HAP-1 (cell line): ENCODE measurements at places on chromosomes 4 and X.

GRCh38 chrX:67436867-67437266 is 107.0 kb upstream of the AR start:
- no peak for DNase-seq

DNA sequence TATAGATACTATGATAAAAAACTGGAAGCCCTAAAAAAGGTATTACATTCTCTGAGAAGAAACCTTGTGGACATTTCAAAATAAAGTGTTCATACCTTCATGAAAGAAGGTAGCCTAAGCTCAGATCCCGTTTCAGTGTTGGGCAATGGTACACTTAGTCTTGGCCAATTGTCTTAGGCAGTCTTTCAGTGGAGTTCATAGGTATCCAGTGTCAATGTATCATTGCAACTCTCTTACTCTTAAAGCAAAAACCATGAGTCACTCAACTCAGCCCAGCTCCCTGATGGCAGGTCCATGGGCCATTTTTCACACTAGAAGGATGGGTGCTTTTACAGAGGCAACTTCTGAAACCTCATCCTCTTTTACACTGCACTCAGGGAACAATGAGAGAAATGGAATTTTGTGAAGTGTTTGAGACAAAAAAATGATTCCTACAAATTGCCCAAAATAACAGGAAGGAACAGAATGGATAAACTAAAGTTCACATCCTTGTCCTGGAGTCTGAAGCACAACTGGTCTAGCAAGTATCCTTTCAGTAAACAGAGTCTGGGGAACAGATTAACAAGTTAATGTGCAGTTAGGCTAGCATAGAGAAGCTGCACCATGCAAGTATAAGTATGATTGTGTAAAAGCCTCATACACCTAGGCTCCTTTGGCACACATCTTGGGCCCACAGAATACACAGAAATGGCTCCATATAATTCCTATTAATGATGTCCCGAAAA is 7.0 kb upstream of the ZNF827 start:
- no peak for DNase-seq

- no peak for DNase-seq
Observed at GRCh38 chrX:13754765-13755164, 20.2 kb downstream of the OFD1 start.

- no peak for DNase-seq
Observed at GRCh38 chr4:107069049-107069448, 32.9 kb upstream of the DKK2 start.

DNA sequence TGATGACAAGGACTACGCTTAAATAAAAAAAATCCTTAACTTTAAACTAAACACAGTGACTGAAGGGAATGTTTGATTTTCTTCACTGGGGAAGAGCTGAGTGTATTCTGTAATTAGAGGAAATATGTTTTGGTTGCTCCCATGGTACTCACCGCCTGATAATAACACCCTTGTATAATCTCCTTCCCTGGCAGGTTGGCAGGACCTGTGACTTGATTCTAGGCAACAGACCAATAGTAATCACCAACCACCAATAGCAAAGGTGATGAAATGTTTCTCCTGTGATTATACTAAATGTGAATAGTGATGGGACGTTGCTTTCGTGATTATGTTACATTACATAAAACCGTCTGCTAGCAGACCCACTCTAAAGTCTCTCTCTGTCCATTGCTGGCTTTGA is 536.8 kb upstream of the CPEB2 start:
- DNase-seq: no peak

DNA sequence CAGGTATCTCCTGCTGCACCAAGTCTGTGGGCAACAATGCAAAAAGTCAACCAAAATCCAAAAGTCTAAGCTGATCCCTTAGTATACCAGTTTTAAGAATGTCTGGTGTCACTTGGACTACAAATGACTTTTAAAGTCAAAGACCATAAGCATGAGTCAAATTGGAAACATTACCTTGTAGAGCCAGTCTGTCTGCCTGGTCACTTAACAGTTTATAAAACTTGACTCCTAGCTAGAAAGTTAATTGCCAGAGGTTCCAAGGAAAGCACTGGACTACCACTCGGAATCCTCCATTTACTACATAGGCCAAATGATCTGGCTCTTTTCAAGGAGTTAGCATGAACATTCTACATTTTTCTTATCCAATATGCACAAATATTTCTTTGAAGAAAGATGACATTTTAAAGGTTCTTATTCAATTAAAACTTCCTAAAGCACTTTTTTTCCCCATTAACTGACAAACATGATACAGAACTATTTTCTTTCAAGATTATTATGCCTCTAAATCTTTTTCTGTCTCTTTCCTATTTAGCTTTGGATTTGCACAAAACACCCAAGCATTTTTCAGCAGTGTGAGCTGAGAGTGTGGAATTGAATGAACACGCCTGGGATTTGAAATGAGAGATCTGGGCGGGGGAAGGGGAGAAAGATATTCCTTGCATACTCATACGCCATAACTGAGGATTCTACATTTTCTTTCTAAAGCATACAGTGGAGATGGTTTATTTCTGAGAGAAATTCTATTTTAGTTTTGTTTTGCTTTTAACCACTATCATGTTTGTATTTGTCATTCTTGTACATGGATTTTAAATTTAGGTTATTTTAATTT is 188.4 kb downstream of the SHROOM3 start:
- DNase-seq: no peak

DNA sequence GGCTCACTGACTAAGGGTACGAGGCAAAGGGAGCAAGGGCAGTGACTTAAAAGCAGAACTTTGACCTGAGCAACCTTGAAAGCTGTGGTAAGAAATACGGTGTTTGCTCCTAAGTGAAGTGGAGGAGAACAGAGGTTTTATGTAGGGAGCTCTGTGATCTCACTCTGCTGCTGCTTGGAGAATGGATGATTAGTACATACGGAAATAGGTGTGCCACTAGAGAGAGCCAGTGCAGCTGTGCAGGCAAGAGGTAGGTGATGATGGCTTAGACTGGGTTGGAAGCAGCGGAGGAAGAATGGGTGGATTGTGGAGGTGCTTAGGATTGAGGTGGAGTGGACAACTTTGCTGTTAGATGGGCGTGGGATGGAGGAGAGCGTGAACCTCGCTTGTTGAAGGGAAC is 85.0 kb downstream of the FAM193A start:
- no peak for DNase-seq

GRCh38 chr4:76305033-76305687 is 1.4 kb upstream of the STBD1 start:
- DNase-seq: no peak

DNA sequence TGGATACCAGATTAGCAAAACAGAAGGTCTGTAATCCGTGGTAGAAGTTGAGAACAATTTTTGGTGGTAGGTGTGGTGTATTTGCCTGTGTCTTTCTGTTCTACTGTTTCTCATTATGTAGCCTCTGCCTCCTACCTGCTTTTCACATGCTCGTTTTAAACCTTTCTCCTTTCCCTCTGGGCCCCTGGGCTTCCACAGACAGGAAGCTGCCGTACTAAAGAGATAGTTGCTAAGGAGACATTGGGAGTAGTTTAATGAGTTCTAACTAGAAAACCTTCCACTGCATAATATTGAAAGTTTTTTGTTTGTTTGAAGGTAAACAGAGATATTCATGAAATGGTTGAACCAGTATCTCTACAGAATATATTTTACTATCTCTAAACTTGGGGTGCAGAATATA is 107.8 kb downstream of the STOX2 start:
- DNase-seq: no peak

GRCh38 chr4:46954643-46955042 is 38.7 kb downstream of the GABRA4 start:
- DNase-seq: no peak

DNA sequence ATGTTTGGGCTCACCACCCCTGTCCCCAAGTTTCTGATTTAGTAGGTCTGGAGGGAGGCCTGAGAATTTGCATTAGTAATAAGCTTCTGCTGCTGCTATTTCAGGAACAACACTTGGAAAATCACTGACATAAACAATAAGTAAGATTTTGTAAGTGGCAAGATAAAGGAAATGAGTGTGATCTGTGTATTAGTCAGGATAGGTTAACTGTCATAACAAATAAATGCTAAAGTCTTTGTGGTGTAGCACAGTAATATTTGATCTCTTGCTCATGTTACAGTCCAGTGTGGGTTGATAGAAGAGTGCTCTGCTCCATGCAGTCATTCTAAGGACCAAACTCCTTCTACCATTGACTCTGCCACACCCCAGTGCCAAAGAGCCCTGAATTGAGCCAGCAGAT is 67.0 kb downstream of the NHS start:
- no peak for DNase-seq

- DNase-seq: no peak
Observed at GRCh38 chr4:120435179-120435578, 368.5 kb upstream of the MAD2L1 start.

DNA sequence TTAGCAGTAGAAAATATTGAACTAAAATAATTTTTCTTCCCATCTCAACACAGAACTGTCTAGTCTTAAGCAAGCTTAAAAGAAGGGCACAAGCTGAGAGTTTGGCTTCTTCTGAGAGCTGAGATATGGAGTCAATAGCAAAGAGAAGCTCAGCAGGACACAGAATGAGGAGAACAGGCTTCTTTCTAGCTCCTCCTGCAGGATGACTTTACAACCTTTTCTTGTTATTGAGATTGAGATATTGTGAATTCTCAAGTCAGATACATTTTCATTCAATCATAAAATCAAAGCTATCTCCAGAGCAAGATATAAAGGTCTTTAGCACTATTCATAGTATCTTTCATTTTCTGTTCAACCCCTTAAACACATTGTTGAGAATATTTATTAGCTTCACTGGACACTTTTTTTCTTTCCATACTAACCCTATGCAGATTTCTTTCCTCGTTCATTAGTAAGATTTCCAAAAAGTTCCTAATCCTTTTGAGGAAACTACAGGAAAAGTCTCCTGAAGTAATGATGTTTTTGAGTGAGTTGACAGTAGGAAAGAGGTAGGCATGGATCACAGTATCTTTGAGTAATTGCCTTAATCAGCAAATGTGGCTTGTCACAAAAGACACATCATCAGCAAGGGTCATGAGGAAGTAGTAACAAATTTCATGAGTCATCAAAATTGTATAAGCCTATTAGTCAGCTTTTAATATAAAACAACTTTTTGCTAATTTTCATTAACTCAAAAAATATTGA is 17.8 kb upstream of the CXCL3 start:
- DNase-seq: no peak

GRCh38 chr4:157558016-157558415 is 337.5 kb downstream of the GRIA2 start:
- DNase-seq: no peak

GRCh38 chr4:96103086-96103485 is 263.2 kb downstream of the PDHA2 start:
- DNase-seq: no peak

- DNase-seq: peak; percentile 47
Observed at GRCh38 chr4:99088023-99088449, 552 bp downstream of the ADH5 start.

DNA sequence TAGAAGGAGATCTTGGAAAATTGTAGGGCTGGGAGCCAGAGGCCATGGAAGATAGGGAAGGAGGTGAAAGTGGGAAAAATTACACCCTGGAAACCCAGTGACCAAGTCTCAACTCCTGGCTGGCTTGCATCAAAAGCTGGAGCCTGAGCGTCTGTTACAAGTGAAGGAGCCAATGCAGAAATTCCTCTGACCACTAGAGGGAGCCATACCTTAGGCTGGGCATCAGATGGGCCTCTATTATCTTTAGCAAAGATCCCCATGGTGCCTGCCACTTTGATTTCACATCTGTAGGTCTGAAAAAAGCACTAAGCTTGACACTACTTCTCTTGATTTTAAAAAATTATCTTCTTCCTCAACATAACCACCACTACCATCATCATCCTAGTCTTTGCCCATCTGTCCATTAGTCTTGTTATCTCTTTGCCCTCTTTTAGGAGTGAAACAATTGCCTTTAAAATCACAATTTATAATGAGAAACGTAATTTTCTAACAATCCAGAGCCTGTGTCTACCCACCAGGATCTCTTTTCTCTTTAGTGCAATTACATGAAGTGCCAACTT is 62.9 kb downstream of the ANAPC4 start:
- DNase-seq: peak; percentile 66

DNA sequence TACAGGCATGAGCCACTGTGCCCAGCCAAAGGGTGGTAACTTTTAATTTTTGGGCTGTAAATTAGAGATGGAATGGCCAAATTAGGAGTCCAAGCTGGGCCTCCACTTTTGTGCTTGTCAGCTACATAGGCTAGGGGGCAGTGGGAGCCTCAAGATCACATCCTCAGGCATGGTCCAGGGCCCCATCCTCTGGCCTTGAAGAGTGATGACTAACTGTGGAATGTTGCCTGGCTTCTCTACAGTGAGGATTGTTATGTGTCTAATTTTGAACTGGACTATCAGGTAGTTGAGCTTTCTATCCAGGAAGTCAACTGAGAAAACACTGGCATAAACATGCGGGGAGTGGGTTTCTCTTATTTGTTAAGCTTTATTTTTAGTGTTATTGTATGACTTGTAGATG is 33.0 kb downstream of the CCNG2 start:
- DNase-seq: no peak

GRCh38 chrX:56766554-56767347 is 37.7 kb downstream of the NBDY start:
- no peak for DNase-seq

DNA sequence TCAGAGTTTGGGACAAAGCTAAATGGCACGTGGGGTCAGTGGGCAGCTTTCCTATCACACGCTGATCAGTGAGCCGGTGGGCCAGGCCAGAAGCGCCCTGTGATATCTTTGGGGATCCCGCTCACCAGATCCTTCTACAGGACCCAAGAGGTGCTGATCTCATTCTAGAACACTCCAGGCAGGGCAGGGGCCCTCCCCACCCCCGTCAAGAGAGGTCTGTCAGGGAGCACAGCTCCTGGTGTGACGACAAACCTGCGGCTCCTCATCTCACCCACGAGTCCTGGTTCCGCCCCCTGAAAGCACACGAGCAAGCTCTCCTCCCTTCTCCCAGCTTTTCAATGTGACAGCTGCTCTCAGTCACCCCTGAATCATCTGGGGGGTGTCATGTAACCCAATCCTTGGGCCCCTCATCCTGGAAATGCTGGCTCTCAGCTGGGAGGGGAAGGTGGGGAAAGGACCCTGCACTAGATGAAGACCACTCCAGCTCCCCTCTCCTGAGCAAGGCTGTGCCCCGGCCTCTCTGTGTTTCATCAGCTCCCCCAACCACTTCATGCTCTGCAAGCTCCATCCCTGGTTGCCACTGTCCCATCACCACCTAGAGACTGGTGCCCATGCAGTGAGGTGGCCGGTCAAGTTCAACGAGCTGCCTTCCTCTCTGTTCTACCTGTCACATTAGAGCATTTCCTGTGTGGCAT is 4.6 kb downstream of the HCFC1 start:
- DNase-seq: no peak

DNA sequence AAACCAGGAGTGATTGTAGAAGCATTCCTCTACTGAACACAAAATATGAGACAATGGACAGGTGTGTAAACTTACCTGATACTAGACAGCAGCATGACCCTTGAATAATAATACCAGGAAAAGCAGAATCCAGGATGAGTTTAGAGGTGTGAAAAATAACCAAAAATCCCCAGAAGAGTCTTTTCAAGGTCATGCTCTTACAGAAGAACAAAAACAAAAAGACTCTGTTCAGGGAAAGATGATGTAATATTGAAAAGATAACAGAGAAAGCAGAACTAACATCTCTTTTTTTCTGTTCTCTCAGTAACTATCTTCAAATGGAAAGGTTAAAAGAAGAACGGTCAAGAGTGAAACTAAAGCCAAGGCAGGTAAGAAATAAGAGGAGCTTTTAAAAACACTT is 14.0 kb upstream of the ARHGAP10 start:
- DNase-seq: no peak

GRCh38 chr4:62324215-62324614 is 1124.1 kb downstream of the ADGRL3 start:
- no peak for DNase-seq

- peak; percentile 34 for DNase-seq
Observed at GRCh38 chr4:4859799-4860599, 534 bp downstream of the MSX1 start.
